ENCODE measurements at places on chromosomes 7 and 10.
A peak's percentile ranks its signal among the peaks of the same experiment; 100 is the strongest.

GRCh38 chr7:106256144-106256543, 28.6 kb downstream of the NAMPT start:
- no peak for DNase-seq

DNA sequence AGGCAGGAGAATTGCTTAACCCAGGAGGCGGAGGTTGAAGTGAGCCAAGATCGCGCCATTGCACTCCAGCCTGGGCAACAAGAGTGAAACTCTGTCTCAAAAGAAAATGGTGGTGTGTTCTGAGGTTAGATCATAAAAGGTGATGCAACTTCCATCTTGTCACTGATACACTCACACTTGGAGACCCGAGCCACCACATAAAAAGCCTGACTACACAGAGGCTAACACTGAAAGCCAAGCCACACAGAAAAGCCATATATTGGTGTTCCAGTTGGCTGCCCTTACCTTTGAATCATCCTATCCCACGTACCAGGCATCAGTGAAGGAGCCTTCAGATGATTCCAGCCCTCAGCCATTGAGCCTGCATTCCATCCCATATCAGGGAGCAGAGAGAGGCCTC, 4.0 kb downstream of the MORN4 start:
- no peak for DNase-seq

- DNase-seq: no peak
These were observed 156.3 kb upstream of the KMT2E start for GRCh38 chr7:104857458-104858425.

GRCh38 chr7:23956772-23957576, 247.0 kb downstream of the STK31 start:
- DNase-seq: peak; percentile 41

DNA sequence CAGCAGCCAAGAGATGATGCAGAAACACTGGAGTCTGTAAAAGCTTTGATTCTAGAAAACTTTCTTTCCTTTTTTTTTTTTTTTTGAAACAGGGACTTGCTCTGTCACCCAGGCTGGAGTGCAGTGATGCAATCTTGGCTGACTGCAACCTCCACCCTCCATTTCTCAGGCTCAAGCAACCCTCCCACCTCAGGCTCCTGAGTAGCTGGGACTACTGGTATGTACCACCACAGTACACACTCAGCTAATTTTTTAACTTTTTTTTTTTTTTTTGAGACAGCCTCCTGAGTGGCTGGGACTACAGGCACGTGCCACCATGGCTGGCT, 17.0 kb upstream of the BAG3 start:
- DNase-seq: peak; percentile 61

GRCh38 chr7:98659756-98660155, 42.7 kb downstream of the NPTX2 start:
- DNase-seq: no peak

DNA sequence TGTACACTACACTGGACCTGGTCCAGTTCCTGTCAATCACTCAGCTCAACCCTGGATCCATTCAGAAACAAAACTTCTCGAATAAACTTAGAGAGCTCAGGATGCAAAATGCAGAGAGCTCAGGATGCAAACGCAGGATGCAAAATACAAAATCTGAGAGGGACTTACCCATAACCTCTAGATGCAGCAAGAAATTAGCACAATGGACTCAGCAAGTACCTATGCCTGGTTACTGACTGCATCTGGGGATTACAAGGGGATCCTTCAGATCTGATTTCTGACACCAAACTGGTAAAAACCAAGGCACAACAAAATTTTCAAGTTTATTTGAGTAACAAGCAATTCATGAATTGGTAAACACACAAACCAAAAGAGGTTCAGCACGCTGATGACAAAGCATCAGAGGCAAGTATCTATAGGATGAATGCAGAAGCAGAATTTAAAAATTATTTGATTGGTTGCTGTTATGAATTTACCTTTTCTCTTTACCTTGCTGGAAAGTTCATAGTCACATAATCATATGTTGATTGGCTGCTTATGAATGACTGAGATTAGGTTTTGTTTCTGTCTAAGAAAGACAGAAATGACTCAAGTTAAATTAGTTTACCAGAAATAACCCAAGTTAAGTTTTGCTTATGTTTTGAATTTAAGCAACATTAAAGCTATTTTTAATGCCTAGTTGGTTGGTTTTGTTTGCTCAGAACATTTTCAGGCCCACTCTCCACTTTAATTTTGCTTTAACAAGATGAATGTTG, 11.4 kb downstream of the GIMAP6 start:
- no peak for DNase-seq

All from adipocyte (in vitro differentiated cells).